ENCODE measurements at places on chromosomes 13 and 19.
A peak's percentile ranks its signal among the peaks of the same experiment; 100 is the strongest.

- no peak for DNase-seq
Measured at GRCh38 chr13:51453959-51454703, 1.3 kb upstream of the INTS6 start.

DNA sequence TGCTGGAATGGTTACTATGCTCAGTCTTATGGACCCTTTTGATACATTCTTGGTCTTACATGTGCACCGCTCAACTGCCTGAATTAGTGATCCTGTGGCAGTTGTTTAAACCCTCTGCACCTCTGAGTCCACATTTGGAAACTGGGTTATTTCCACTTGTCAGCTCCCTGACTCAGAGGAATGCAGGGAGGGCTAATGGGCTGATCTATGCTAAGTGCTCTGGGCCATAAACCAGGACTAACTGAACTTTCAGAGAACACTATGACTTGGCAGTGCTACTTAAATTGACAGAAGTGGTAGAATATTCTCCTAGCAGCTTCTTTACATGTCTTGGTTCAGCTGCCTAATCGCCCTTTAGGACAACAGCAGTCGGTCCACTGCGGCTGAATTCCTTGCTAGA is 26.8 kb upstream of the MED4 start:
- DNase-seq, result no peak

DNA sequence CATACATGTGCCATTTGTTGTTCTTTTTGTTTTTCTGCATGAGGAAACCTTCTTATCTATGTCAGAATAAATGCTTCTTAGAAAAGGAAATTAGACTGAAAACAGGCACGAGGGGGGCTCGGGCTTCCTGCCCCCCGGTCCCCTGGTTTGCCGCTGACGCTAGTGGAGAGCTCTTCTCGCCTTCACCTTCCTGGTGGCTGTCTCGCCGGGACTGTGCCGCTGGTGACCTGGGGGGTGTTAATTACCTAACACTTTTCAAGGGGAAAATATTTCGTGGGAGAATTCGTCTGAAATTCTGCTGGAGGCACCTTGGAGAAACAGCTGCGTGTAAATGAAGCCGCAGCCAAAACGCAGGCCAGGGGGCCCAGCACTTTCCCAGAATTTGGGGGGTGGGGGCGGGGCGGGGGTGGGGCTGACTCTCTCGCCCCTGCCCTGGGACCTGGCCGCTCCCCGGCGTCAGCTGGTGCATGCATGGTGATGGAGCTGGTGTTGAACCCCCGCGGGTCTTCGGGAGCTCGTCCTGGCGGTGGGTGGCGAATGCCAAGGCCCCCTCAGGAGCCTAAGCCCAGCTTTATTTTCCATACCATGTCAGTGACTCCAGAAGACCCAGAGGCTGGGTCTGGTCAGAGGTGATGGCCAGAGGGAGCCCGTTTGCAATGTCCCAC is 58.3 kb upstream of the MCF2L start:
- no peak for DNase-seq

GRCh38 chr19:8615813-8616596 is 5.5 kb upstream of the ADAMTS10 start:
- peak; percentile 46 for DNase-seq
